ENCODE measurements at places on chromosomes 1 and 21. TPM values are rescaled to one million over a fixed set of nuclear protein-coding genes. Genes with fewer than 3 reads are reported as not detected.

Gene RGS16
- 7.4 TPM for total RNA-seq

- DNase-seq: no peak
Measured at GRCh38 chr1:220750131-220750515, 2.0 kb downstream of the MTARC2 start.

GRCh38 chr1:3402258-3403010 is 52.0 kb upstream of the ARHGEF16 start:
- no peak for DNase-seq

DNA sequence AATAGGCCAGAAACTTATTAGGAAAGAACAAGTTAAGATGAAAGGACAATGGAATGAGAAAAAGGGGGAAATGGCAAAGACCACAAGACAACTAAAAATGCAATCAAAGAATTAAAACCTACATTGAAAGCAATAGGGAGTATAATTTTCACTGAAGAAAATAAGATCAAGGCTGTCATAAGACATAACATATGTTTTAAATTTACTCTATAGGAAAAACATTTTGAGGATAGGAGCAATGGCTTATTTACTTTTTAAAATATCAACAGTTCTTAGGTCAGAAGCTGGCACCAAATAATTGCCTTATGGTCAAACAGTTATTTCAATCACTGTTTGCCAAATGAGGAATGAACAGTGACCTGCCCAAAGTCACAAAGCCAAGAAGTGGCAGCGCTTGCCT is 171.2 kb upstream of the HOOK1 start:
- DNase-seq: no peak

DNA sequence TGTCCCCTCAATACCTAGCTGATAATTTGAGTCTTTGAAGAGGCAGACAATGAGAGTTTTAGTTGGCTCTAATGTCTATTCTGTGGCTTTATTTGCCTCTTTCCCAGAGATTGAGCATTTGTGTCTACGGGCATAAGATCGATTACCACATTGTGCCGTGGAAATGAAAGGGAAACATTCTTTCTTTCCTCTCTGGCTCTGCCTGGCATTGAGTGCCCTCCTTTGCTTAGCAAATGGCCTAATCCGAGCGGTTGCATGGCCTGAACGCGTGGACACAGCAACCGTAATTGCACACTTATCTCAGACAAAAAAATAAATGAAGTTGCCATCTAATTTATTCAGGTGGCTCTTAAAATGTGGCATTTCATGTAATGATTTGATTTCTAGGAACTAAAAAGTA is 247.9 kb downstream of the ADGRL2 start:
- DNase-seq: no peak

DNA sequence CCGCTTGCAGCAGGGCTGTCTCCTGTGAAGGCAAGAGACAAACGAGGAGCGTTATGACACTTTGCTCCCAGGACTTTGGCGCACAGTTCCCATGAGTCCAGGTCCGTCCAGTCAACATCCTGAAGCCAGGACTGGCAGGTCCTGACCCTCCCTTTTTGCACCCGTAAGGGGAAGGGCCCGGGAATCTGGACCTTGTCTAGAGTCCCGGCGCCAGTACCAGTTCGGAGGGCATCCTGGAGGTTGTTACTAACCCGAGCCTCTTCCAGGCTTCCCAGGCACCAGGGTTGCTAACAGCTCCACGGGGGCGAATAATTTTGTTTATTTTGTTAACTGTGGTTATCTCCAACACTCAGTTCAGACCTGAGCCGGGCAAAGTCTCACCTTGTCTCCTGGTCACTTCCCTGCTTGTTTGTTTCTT is 682 bp upstream of the RWDD3 start:
- peak; percentile 23 for DNase-seq
